Thymus (tissue), 14 donors: ENCODE measurements at places on chromosomes 2 and 18.

GRCh38 chr2:29753671-29754444 is 167.5 kb downstream of the ALK start:
- no peak for DNase-seq

DNA sequence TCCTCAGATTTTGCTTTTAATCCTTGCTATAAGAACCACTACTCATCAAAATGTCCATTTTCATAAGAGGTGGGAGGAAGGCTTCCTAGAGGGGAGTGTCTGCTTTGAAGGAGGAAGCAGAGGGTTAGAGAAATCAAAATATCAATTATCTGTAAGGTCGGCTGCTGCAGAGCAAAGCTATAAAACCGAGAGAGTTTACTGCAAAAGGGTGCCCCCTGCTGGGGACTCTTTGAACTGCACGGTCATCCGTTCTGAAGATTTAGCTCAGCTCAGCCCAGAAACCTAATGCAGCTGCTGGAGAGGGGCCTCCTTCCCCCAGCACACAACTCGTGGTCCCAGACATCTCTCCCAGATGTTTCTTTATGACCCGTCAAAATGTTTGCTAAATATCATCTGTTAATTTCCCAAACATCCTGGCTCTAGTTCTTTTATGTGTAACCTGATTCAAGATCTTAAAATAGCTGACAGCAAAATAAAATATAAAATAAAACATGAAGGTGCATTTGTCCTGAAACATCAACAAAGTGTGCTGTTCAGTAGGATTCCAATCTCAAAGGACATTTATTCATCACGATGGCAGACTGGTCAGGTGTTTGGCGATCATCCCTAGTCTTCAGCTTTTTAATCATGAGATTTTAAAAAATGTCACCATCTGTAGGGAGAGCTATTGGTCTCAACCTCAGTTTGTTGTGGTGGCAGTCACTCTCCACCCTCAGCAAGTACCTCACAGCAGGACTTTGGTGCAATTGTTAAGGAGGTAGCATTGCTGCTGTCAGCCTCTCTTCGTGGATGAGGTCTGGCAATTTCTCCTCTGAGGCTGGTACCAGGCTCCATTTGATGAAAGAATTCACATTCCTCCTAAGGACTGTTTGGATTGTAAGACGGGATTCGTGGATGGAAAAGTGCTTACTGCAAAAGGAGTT is 185.9 kb downstream of the MTX2 start:
- DNase-seq, result peak; percentile 53

GRCh38 chr2:2581331-2582159 is 250.5 kb upstream of the MYT1L start:
- DNase-seq, result no peak

GRCh38 chr2:241865957-241866789 is 3.4 kb upstream of the RTP5 start:
- no peak for DNase-seq

- DNase-seq, result no peak
These were observed 123.5 kb downstream of the LIPG start for GRCh38 chr18:49685231-49685942.

- no peak for DNase-seq
These were observed 91.7 kb downstream of the ARHGEF4 start for GRCh38 chr2:130928385-130928784.

GRCh38 chr2:72755647-72756423 is 70.0 kb downstream of the EXOC6B start:
- DNase-seq, result no peak

DNA sequence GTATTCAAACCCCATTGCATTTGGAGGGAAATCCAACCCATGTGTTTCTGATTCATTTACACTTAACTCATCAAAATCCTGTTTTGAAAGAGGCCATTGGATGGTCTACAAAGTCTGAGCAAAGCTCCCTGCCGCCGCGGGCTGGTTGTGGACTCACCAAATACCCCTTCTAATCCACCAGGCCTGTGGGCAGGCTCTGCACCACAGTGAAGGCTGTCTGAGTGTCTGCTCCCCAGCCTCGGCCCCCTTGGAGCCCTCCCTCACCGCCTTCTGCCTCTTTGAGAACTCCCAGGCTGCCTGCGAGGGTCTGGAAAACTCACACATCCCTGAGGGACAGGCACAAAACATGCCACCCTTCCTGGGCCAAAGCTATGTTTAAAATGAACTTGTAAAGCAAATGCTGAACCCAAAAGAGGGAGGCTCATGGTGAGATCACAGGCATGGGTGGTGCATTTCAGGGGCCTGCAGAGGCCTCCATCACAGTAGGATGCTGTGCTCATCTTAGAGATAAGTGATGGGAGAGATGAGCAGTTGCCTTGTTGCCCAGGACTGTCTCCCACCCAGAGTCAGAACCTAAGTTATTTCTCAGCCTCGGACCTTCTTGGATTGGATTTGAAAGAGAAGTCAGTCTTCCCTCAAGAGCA is 225.0 kb downstream of the CYP26B1 start:
- no peak for DNase-seq

- DNase-seq, result no peak
These were observed 126.3 kb downstream of the IRS1 start for GRCh38 chr2:226673314-226673723.

DNA sequence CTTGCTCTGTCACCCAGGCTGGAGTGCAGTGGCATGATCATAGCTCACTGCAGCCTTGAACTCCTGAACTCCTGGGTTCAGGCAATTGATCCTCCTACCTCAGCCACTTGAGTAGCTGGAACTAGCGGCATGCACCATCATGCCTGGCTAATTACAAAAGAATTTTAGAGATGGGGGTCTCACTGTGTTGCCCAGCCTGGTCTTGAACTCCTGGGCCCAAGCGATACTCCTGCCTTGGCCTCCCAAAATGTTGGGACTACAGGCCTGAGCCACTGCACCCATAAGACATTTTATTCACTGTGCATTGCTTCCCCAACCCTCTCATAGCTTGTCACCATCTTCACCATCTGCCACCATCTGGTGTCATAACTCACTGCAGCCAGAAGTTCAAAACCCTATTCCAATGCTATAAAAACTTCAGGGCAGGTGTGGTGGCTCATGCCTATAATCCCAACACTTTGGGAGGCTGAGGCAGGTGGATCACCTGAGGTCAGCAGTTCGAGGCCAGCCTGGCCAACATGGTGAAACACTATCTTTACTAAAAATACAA is 78.7 kb downstream of the NCAPH start:
- no peak for DNase-seq

DNA sequence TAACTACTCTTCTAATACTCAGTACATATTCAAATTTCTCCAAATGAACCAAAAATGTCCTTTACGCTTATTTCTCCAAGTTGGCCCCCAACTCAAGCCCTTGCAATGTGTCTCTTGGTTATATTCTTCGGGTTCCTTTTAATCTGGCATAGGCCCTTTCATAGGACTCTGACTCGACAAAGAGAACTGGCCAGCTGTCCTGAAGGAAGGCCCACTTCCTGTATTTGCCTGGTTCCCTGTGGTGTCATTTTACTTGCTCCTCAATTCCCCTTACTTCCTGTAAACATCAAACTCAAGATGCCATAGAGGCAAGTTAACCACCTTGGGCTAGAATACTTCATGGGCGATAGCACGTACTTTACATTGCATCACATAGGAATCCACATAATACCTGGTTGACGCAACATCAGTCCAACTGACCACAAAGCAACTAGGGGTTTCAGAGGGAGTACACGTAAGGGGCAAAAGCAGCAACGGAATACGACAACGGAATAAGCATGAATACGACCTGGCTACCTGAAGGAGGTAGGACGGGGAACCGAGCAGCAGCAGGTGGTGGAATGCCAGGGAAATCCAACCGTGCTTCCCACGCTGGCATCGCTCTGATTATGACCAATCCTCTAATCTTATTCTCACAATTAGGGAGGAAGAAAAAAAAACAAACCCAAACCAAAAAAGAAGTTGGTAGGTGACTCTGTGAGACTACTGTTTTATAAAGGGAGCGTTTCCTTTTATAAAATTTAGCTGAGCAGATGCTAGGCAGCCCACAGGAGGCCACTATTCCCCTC is 823 bp upstream of the GORASP2 start:
- no peak for DNase-seq

DNA sequence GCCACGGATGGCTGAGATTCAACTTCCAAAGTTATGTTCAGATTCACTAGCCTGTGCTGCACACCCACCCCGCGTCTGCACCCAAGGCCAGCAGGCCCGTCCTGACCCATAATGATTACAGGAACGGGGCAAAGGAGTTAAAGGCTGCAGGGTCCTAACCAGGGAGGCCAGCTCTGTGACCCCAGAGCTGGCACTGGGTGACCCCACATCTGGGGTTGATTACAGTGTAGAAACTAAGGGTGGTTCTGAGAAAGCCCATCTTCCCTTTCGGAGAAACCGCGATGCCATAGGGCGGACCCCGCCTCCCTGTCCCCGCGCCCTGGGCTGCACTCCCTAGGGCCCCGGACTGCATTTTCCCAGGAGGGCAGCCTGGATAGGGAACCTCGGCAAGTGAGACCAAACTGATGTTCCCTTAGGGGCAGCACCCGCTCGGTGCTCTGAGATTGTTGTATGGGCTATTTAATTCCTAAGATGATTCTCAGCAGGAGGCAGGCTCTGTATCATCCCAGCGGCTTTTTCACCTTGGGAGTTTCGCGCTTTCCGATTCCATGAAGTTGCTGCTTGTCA is 2.2 kb upstream of the GPR148 start:
- DNase-seq, result no peak

DNA sequence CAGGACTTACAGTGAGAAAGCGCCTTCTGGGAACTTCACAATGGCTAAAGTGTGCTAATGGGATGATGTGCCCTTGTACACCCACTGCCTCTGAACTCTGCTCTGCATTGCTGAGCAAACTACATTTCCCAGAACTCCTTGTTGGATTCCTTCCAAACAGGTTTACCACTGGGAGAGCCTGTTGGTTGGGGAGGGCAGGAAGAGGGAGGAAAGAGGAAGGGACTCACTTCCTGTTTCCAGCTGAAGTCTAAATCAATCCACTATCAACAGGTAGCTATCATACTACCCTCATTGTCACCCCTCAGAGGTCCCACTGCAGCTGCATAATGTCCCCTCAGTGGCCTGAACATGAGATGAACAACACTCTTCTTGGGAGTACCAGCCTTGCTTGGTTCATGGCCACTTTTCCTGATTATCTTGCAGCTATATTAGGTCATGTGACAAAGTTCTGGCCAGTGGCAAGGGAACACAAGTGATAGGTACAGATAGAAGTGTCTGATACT is 109.7 kb downstream of the MSH2 start:
- no peak for DNase-seq

DNA sequence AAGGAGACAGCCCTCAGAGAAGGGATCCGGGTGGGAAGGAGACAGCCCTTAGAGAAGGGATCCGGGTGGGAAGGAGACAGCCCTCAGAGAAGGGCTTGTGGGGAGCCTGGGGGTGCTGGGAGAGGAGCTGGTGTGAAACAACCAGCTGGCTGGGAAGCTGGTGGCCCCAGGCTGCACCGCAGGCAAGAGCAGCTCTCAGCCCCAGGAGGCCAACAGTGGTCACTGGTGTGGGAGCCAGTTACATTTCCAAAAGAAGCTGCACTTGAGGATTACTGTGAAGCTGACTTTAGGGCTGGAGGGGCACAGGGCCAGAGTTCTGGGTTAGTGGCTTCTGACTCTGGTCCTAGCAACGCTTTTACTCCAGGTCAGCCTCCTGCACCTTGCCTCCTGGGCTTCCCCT is 3.3 kb downstream of the HES6 start:
- no peak for DNase-seq

- DNase-seq, result no peak
These were observed 31.3 kb upstream of the DNAH7 start for GRCh38 chr2:196099916-196100315.

- DNase-seq, result no peak
These were observed 74.3 kb downstream of the SNTG2 start for GRCh38 chr2:1024981-1025380.

DNA sequence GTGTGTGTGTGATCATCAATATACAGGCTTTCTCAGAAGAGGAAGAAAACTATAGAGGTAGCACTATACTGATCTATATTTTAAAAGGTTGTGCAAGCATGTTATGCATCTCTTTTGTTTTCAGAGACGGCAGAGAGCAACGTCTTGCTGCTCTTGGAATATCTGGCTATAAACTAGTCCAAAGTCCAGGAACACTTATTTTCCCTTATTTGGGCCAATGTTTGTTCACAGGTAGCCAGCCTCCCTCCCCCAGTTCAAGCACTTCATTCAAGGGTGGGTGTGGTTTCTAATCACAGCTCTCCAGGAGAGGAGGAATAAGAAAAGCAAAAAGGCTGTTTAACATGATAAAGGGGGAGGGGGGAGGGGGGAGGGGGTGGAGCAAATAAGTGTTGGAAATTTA is 4.2 kb downstream of the FZD5 start:
- no peak for DNase-seq

DNA sequence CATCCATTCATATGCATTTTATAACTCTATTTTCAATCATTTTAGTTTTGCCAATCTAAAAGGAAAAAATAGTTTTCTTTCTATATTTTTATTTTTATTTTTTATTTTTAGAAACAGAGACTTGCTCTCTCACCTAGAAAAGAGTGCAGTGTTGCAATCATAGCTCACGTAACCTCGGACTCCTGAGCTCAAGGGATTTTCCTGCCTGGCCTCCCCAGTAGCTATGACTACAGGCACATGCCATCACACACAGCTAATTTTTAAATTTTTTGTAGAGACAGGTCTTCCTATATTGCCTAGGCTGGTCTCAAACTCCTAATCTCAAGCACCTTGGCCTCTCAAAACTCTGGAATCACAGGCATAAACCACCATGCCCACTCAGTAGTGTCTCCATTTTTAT is 125.5 kb upstream of the XIRP2 start:
- no peak for DNase-seq

DNA sequence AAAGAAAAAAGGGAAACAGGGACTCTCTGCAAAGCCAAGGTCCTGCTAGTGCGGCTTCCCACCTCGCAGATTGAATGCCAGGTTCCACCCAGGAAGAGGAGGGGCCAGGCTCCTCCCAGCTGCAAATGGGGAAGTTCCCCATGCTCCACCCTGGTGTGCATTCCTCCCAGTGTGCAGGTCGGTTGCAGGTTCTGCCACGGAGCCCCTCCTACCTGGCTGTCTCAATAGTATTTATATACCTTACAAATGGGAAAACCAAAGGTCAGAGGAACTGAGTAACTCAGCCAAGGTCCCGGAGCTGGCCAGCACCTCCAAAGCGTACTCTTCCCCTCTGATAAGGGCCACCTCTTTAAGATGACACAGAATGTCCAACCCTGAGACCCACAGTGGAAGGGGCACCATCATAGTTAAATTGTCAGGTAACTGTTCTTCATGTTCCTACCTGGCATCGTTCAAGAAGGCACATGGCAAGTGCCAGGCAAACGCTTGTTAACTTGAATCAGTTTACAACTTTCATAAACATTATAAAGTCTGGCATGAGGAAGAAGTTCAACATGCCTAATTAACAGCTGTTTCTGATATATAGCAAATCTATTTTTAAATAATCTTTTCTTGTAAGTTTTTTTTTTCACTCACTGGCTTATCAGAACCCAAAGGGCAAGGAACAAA is 35.5 kb downstream of the POU3F3 start:
- no peak for DNase-seq
